ENCODE measurements at places on chromosomes 2 and 18.

DNA sequence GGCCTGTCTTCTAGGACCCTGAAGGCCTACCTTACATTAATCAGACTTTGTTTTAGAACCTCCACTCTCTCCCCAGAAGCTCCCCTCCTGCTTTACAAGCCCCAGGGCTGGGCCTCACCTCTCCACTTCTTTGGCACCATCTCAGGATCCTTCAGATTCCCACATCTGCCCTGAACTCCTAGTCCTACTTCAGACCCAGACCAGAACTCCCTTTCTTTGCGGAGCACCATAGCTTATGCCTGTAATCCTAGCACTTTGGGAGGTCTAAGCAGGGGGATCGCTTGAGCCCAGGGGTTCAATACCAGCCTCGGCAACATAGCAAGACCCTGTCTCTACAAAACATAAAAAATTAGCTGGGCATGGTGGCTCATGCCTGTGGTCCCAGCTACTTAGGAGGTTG is 991 bp downstream of the CHCHD5 start:
- no peak for DNase-seq

DNA sequence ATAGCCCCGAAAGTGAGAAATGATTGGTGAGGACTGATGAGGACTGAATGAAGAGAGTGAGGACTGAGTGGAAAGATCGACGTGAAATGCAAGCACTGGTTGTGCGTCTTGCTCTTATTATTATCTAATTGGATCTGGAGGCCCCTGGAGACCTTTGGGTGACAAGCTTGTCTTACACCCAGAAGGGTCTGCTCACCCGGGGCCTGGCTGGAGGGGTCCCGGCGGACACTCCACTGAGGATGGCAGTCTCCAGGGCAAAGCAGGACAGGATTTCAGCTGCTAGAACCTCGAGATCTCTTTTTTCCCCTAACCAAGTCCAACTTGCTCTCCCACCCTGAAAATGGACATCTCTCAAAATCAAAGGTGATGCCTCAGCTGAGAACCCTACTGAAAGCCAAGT is 160.2 kb downstream of the MYT1L start:
- DNase-seq: no peak

- DNase-seq: no peak
Observed at GRCh38 chr2:132593171-132593570, 76.8 kb downstream of the LYPD1 start.

DNA sequence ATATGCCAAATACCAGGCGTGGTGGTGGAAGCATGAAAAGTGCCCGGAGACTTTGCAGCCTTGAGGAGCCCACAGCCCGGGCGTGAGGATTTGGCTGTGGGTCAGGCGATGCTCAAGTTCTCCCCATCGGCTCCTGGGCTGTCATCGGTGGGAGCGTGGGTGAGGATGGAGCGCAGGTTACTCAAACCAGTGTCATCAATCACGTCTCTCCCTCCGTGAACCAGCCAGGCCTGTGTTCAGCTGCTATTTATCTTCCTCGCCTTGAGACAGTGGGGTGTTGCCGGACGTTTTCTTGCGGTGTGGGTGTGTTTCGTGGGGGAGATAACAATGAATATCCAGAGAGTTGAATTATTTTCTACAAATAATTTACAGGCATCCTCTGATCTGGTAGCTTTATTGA is 317.6 kb downstream of the EIPR1 start:
- DNase-seq: no peak

DNA sequence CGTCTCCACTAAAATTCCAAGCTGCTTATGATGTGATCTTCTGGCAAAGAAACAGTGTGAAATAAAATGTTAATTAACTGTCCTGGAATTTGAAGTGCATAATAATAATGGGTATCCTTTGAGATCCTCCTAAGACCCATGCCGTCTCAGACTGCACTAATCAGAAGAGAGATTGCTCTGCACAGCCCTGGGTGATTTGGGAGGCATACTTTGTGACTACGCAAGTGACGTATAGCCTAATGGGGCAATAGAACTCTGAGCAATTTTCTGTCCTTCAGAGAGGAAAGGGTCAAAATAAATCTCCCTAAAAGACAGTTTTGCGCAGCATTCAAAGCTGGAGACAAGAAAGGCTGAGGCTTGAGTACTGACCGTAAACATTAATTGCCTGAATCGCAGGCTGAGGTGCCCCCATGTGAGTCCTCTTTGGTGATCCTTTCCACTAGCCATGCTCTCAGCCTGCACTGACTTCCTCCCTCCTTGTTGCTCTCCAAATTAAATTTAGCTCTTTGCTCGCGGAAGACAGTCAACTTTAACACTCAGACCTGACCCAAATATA is 76.0 kb downstream of the DPP4 start:
- DNase-seq: no peak

GRCh38 chr2:239898292-239898925 is 126.7 kb downstream of the NDUFA10 start:
- DNase-seq: no peak

DNA sequence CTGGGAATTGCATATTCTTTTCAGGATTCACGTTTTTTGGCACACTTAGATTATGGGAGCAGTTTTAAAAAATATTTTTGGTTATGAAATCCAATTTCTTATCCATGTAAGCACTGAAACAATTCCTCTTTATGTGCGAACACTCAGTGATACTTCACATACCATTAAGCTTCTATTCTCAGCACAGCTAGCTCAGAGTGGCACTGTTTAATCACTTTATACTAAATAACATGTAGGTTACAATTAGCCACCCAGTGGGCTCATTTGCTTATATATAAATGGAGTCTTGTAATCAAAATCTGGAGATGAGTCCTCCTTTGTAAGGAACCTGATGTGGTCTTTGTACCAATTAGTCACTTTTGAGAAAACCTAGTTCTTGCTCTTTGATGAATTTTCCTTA is 11.3 kb upstream of the MC4R start:
- DNase-seq: no peak

DNA sequence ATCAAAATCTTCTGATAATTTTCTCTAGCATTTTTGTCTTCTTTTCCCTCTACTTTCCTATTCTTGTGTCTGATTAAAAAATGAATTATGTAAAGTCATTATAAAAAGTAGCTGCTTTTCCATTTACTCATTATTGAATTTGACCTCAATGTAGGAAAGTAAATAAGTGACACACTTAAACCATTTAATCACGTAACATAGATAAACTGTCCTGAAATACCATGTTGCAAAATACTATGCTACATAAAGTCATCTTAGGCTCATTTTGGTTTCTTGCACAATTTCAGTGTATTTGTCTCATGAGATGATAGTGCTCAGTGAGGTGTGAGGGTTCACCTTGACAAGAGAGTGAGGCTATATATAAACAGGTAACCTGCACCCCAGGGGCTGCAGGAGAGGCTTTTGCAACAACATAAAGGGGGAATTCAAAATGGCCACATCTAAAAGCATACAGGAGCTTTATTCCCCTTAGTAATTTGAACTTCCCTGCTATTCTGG is 502.7 kb downstream of the RNF144A start:
- DNase-seq: no peak

DNA sequence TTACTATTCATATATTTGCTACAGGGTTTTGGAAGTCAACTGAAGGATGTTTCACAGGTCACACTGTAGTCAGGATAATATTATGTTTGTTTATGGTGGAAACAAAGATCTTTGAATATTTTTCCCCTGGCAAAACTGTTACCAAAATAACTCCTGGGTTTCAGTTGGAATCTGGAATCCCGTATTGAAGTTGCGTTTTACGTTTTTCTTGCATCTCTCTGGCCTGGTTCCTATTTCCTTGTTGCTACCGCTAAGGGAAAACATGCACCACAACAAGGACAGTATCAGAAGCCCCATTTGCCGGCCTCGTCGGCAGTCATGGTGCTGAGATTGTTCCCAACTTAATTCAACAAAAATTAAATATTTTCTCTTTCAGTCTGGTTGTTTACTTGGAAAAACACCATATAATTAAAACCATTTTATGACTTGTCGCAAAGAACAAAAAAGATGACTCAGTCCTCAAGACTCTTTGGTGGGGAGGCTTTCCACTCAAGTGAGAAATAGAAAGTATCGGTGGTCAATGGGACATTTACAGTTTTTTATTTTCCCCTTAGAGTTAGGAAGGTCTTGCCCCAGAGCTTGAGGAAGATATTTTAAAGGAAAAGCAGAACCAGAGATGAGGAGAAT is 42.3 kb downstream of the EN1 start:
- no peak for DNase-seq

DNA sequence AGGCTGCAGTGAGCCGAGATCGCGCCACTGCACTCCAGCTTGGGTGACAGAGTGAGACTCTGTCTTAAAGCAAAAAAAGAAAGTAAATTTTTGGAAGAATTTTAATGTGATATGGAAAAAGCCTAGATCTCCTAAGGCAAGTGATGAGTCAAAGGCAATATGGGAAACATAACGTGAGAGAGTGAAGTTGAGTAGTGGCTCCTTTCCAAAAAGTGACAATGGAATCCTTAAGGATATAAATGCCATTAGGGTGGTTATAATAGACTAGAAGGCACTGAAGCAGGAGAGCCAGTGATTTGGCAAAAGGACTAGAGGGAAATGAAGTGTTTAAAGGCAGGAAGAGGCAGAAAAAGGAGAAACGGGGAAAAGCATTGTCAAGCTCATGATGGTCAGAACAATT is 25.6 kb downstream of the ARHGAP28 start:
- no peak for DNase-seq

DNA sequence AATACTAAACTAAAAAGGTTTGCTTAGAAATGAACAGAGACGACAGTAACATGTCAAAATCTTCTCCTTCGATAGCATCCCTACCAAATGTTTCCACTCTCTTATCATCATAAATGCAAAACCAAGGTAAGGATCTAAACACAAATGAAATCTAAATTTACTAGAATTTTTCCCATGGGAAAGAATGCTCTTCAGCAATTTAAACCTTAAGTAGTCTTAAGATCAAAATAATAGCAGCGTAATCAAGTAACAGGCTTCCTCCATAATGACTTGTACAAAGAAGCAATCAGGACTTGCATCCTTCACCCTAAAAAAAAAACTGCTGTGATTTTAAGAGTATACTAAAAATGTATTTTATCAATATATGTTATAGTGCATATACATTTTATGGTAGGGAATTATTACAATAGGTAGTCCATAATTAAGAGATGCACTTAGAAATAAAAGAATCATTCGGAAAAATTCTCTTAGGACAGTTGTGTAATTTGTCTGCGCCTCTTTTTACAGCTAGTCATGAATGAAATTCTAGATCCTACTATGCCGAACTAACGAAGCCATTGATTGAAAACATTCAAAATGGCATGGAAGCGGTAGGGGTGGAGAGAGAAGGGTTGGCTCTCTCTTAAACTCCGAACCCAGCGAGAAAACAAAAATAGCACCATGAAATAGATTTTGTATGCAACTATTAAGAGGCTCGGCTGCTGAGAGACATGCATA is 1.3 kb downstream of the PGAP1 start:
- peak; percentile 81 for DNase-seq

GRCh38 chr18:2914881-2915240 is 68.1 kb downstream of the EMILIN2 start:
- no peak for DNase-seq

DNA sequence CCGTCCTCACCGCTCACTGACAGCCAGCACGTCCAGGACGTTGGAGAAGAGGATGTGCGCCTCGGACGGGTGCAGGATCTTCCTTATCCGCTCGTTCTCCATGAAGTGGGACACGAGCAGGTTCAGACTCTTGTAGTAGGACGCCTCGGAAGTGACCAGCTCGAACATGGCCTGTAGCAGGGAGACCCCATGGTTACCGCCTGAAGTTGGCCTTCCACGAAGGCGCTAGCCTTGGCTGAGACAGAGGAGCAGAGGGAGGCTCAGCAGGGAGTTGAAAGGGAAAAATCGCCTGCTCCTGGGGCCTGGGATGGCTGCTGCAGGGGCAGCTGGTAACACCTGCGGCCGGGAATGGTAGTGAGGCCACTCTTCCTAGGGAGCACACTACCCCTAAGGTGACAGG is 24.7 kb downstream of the SNORC start:
- DNase-seq: no peak

DNA sequence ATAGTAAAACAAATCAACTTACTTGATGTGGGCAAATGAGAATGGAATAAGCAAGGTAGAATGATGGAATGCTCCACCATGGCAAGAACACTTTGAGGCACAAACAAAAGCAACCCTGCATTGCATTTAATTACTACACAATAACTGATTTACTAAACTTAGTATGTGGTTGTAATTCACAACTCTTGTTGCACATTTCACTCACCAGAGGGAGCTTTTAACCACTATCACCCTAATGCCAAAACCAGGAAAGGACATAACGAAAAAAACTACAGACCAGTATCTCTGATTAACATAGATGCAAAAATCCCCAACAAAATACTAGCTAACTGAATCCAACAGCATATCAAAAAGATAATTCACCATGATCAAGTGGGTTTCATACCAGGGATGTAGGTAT is 659.8 kb downstream of the CPS1 start:
- no peak for DNase-seq

- DNase-seq: no peak
Observed at GRCh38 chr18:74226156-74226555, 65.6 kb downstream of the CYB5A start.

GRCh38 chr2:203444738-203445137 is 90.4 kb downstream of the RAPH1 start:
- no peak for DNase-seq

- no peak for DNase-seq
Observed at GRCh38 chr18:58225101-58225500, 181.1 kb downstream of the NEDD4L start.

DNA sequence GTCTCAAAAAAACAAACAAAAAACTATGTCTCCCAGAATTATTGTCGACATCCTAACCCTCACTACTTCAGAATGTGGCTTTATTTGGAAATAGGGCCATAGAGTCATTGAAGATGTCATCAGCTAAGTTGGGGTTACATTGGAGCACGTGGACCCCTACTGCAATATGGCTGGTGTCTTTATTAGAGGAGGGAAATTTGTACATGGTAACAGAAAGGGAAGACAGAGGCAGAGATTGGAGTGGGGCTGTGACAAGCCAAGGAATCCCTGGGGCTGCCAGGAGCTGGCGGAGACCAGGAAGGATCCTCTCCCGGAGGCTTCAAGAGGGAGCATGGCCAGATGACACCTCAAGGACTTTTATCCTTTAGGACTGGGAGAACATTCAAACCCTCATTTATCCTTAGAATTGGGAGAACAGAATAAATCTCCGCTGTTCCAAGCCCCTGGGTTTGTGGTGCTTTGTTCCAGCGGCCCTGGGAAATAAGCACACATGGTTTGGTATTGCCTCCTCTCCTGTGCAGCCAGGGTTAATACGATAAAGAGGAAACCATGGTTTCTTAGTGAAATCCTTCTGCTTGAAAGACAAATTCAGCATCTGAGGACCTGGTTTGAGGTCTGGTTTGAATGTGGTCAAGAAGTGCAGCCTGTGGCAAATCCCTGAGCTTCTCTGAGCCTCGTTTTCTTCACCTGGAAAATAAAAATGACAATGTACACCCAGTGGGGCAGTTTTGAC is 184.7 kb downstream of the MYCN start:
- DNase-seq: no peak

DNA sequence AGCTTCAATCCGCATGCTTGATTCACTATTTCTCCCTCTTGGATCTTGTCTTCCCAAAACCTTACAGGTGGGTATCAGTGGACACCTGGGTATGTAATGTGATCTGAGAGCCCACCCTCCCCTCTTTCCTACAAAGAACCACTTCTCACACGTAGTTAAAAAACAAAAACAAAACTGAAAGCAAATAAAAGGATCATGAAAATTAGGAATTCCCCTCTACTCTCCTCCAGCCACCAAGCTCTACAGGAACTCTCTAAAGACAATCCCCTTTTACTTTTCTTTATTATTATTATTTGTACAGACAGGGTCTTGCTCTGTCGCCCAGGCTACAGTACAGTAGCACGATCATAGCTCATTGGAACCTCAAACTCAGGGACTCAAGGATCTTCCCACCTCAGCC is 40.8 kb upstream of the MYO1B start:
- no peak for DNase-seq

Measured in NCI-H2171 (cell line).